ENCODE measurements at places on chromosomes 2 and 18. TPM values are rescaled to one million over a fixed set of nuclear protein-coding genes. Genes with fewer than 3 reads are reported as not detected.

GRCh38 chr2:112343827-112344585 is 68.6 kb downstream of the ZC3H6 start:
- no peak for DNase-seq

GRCh38 chr2:230335461-230335863 is 8.5 kb downstream of the SP140L start:
- no peak for DNase-seq

The UGT1A1 gene
- not detected for total RNA-seq

DNA sequence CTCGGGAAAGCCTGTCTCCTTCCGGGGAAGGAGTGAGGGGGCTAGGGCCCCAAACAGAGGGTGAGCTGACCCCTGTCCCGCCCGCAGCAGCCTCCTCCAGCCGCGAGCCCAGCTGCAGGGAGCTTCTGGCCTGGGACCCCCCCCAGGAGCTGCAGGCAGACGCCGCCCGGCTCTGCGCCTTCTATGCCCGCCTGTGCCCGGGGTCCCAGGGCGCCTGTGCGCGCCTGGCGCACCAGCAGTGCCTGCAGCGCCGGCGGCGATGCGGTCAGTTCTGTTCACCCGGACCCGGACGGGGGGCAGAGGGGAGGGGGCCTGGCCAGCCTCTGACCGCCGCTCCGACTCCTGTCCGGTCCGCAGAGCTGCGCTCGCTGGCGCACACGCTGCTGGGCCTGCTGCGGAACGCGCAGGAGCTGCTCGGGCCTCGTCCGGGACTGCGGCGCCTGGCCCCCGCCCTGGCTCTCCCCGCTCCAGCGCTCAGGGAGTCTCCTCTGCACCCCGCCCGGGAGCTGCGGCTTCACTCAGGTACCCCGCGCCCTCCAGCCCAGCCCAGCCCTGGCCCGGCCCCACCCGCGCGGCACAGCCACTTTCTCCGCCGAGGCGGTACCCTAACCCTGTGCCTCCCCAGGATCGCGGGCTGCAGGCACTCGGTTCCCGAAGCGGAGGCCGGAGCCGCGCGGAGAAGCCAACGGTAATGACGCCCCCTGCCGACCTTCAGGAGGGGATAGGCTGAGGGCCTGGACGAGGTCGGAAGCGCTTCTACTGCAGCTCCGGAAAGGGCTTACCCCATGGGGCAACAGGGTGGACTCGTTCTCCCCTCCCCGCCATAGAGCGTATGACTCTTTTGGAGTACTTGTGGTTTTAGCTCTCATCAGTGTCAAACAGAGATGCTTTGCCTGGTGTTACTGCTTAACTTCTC is 2.0 kb upstream of the CHRND start:
- no peak for DNase-seq

- no peak for DNase-seq
Measured at GRCh38 chr2:45837812-45838341, 186.4 kb downstream of the PRKCE start.

- DNase-seq: no peak
Measured at GRCh38 chr2:95015261-95015912, 10.1 kb upstream of the MAL start.

The EVA1A gene
- 1.3 TPM for total RNA-seq

DNA sequence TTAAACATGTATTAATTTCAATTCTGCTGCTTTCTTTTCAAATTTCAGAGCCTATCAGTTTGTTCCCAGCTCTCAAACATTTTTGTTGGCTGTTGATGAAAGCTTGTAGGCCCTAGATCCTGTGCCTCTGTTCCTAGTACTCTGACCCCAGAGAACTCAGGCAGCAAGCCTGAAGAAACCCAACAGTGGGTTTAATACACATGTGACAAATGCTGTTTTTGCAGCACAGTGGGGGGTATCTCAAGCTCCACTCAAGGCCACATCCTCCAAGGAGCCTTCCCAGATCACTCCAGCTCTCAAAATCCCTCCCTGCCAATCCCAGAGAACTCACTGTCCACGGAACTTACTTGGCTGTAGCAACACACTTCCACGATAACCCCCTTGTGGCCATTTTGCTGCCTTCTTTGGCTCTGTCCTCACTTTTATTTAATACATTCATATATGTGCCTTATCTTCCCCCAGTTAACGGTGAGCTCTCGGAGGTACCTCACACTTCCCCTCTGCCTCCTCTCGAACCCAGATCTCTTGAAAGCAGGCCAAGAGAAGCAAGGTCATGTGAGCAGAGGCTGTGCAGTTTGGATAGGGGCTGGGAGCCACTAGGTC is 122.4 kb downstream of the TNS1 start:
- no peak for DNase-seq

- no peak for DNase-seq
Measured at GRCh38 chr2:71358931-71359671, 27.5 kb downstream of the ZNF638 start.

The COL6A3 gene
- total RNA-seq: 228 TPM

DNA sequence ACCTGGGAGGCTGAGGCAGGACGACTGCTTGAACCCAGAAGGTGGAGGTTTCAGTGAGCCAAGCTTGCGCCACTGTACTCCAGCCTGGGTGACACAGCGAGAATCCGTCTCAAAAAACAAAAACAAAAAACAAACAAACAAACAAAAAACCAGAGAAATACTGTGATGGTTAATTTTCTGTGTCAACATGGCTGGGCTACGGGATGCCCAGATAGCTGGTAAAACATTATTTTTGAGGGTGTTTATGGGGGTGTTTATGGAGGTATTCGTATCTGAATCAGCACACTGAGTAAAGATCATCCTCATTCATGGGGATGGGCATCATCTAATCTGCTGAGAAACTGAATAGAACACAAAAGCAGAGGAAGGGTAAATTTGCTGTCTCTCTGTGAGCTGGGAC is 40.8 kb upstream of the COX7A2L start:
- no peak for DNase-seq

The POMC gene
- total RNA-seq: 9.8 TPM

- no peak for DNase-seq
Measured at GRCh38 chr2:152380261-152381055, 45.5 kb downstream of the FMNL2 start.

DNA sequence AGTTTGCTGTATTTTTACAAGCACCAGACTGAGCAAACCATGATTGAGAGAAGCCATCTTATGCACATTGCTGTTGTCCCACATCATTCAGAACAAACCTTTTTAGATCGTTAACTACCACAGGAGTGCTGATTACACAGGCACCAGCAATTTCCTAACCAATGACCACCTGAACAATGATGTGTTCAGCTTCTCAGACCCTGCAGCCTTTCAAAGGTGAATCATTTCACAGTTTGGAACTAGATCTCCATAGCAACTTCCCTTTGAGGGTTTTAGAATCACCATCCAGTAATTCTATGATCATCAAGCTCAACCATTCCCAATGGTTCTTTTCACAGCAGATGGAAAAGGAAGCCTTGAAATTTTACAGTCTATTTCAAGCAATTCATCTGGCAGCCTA is 71.4 kb downstream of the OLA1 start:
- DNase-seq: no peak

The EPG5 gene
- total RNA-seq: 42.3 TPM

The MARCHF4 gene
- total RNA-seq: not detected

The TEX44 gene
- total RNA-seq: not detected

The TUBA4A gene
- 24.6 TPM for total RNA-seq

DNA sequence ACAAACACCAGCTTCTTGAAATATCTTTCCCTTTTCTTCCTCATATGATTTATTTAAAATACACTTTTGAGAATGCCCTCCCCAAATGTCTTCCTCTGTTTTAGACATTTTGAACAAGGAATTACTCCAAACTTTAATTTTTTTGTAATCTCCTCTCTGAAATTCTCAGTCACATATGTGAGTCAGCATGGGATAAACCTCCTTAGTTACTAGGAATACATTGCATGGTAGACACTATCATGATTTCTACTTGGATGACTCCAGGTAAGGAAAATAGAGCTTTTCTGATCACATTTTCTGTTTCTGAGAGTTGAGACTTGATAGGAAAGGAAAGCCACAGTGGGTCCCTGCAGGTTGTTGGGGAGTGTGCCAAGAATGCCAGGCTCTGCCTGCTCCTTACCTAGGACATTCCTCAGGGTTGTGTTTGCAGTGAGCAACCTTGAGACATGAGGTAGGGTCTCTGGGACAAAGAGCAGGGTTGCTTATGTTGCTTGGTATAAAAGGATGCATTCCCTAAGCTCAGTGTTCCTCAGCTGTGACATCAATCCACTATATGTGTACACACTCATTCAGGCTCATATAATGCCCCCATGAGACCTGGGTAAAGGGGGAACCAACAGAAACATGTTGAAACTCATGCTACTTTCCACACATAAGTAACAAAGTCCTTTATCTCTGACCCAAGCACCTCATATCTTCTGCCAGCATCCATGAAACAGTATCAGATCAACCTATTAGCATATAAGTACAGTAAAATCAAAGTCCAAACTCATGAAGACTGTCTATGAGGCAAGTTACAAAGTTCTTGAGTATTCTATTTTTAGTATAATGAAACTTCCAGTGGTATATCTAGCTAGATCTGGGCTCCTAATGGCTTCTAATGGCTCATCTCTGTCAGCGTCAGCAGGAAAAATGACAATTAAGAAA is 112.8 kb upstream of the SCN1A start:
- no peak for DNase-seq

- DNase-seq: no peak
Measured at GRCh38 chr18:42392416-42392815, 437.4 kb downstream of the PIK3C3 start.

DNA sequence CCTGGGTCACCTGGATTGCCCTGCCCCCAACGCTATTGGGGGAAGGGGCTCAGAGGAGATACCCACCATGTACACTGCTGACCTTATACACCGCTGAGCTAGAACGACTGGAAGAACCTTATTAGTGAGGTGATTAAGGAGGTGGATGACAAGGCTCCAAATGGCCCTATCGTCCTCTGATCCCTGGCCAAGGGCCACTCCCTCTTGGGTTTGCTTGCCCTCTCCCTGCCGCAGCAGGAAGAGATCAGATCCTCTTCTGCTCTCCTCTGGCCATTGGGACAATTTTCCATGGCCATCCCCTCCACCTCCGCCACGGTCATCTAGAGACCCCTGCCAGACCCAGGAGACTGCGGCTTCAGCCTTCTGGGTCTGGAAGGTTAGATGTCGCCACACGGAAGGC is 1.2 kb downstream of the ZNF514 start:
- no peak for DNase-seq

- DNase-seq: no peak
Measured at GRCh38 chr2:65019675-65020195, 30.5 kb downstream of the SLC1A4 start.

The LRRTM4 gene
- 8.1 TPM for total RNA-seq

- DNase-seq: no peak
Measured at GRCh38 chr2:186992597-186992996, 143.6 kb upstream of the ZSWIM2 start.

- DNase-seq: no peak
Measured at GRCh38 chr2:197710424-197711042, 5.4 kb downstream of the MARS2 start.

- no peak for DNase-seq
Measured at GRCh38 chr2:10471955-10472354, 23.8 kb upstream of the ODC1 start.

GRCh38 chr2:60796573-60797509 is 40.8 kb downstream of the PAPOLG start:
- DNase-seq: no peak

- no peak for DNase-seq
Measured at GRCh38 chr18:75141166-75141565, 67.8 kb downstream of the PTGR3 start.

The DYSF gene
- 6.9 TPM for total RNA-seq

DNA sequence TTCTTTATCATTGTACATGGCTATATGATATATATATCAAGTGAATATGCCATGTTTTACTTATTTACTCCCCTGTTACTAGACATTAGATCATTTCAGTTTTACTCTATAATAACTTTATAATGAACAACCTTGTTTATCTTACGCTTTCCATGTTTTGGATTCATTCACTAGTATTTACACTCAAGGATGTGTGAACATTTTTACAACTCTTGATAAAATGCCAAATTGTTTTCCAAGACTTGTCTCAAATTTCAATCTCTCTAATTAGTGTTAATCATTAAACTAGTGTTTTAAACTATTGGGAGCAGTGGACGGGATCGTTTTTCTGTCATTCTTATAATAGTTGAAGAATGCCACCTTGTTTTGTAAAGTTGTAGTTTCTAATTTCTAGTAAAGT is 51.5 kb upstream of the B3GNT7 start:
- DNase-seq: no peak

- no peak for DNase-seq
Measured at GRCh38 chr18:57698571-57699276, 77.1 kb upstream of the NARS1 start.

- DNase-seq: no peak
Measured at GRCh38 chr2:145740302-145740701, 1220.4 kb upstream of the ZEB2 start.

DNA sequence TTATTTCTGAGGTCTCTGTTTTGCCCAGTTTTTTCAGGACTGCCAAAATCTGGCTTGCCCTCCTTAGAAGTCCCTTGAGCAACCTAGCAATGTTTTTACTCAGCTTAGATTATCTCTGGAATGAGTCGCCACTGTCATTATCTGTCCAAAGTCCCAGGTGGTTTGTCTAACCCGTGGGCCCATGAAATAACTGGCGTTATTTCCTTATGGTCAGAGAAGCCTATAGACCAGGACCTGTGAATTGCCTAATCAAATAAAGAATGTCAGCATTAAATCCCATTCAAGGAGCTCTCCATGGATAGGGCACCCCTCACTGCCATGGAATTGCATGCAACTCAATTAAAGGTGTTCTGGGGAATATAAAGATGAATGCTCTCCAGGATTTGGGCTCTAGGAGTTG is 373.9 kb downstream of the SETBP1 start:
- DNase-seq: no peak

DNA sequence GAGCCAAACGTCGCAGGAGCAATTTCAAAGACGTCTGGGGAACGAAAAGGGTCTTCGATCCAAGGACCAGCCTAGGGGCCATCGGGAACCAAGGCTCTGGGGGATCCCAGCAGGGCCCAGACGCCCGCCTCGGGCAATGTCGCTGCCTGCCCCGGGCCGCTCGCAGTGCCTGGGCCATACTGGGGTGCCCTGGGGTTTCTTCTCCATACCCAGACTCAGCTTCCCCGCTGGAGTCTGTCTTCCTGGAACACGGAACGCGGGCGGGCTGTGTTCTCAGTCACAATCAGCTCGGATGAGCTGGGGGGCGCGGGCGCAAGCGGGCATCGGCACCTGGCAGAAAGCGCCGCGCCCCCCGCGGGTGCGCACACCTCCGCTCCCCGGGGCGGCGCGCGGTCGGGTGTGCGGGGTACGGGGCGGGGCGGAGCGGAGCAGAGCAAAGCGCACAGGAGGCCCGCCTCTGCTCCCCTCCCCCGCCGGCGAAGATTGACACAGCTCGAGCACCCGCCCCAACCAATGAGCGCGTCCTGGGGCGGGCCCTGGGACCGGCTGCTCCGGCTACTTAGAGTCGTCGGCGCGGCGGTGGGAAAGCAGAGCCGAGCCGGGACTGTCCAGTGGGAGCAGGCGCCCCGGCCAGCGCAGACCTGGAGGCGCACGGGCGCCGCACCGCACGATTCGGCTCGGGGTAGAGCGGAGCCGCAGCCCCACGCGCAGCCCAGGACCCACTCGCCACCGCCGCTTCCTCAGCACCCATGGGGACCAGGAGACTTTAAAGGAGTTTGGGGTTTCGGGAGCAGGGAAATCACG is at the start of gene LRATD1:
LRATD1 (plus strand) TSS at position 585 of the 804 bp plus-strand sequence. CDS start 1,263 bp downstream, outside the sequence.
- peak; percentile 63 for DNase-seq

All from tibial nerve (tissue), 4 donors.